Astrocyte (in vitro differentiated cells and primary cell): ENCODE measurements at places on chromosomes 5 and 9.

- no peak overlapping the region for H3K27ac ChIP-seq
- peaks cover 30% of the 10 kb centered on the region for H3K4me1 ChIP-seq
- H3K36me3 ChIP-seq: no peaks in the 10 kb centered on the region
- DNase-seq: no peak
- no peak overlapping the region for H3K4me3 ChIP-seq
Measured at GRCh38 chr9:38145526-38146053, 76.6 kb upstream of the SHB start.

GRCh38 chr5:100165309-100165708 lies 369.9 kb upstream of the FAM174A start:
- H3K4me1 ChIP-seq: no peaks in the 10 kb centered on the region
- no peak for DNase-seq
- no peaks in the 10 kb centered on the region for H3K27me3 ChIP-seq
- H3K36me3 ChIP-seq: no peaks in the 10 kb centered on the region

- no peaks in the 10 kb centered on the region for H3K4me1 ChIP-seq
- H3K4me3 ChIP-seq: no peak overlapping the region
- no peak overlapping the region for H3K27ac ChIP-seq
- no peaks in the 10 kb centered on the region for H3K27me3 ChIP-seq
Measured at GRCh38 chr5:101942321-101942882, 353.7 kb downstream of the SLCO4C1 start.

- H3K27me3 ChIP-seq: no peaks in the 10 kb centered on the region
- DNase-seq: no peak
- H3K4me1 ChIP-seq: no peaks in the 10 kb centered on the region
- no peaks in the 10 kb centered on the region for H3K36me3 ChIP-seq
Measured at GRCh38 chr5:82789095-82789494, 288.1 kb downstream of the TMEM167A start.

- H3K4me1 ChIP-seq: no peaks in the 10 kb centered on the region
- H3K4me3 ChIP-seq: no peak overlapping the region
- no peak overlapping the region for H3K27ac ChIP-seq
- DNase-seq: no peak
- no peaks in the 10 kb centered on the region for H3K36me3 ChIP-seq
- no peaks in the 10 kb centered on the region for H3K27me3 ChIP-seq
Measured at GRCh38 chr9:100884518-100884917, 144.0 kb upstream of the PLPPR1 start.
